CD4-positive, alpha-beta T cell treated with Interleukin-12 subunit alpha and Interleukin-12 subunit beta, for 1 hour (primary cell): ENCODE measurements at places on chromosomes 7 and 10.

- no peak for DNase-seq
Measured at GRCh38 chr10:77404810-77405209, 232.8 kb downstream of the KCNMA1 start.

DNA sequence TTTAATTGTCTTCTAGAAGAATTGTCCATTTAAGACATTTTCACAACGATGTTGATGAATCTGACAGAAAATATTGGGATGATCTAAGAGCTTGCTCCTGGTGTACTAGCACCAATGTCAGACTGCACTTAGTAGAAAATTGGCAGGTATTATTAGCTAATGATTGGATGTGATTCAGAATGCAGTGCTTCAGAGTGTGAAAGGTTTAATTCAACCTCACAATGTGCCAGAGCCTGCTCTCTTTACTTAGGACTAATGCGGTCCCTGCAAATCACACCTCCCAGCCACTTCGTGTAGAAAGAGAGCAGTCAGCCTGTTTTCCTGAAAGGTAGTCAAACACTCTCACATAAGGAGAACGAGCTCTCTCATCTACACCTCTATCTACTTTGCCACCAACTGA, 197.5 kb downstream of the ZNF438 start:
- no peak for DNase-seq

- no peak for DNase-seq
Measured at GRCh38 chr7:17846935-17847334, 93.4 kb downstream of the SNX13 start.

DNA sequence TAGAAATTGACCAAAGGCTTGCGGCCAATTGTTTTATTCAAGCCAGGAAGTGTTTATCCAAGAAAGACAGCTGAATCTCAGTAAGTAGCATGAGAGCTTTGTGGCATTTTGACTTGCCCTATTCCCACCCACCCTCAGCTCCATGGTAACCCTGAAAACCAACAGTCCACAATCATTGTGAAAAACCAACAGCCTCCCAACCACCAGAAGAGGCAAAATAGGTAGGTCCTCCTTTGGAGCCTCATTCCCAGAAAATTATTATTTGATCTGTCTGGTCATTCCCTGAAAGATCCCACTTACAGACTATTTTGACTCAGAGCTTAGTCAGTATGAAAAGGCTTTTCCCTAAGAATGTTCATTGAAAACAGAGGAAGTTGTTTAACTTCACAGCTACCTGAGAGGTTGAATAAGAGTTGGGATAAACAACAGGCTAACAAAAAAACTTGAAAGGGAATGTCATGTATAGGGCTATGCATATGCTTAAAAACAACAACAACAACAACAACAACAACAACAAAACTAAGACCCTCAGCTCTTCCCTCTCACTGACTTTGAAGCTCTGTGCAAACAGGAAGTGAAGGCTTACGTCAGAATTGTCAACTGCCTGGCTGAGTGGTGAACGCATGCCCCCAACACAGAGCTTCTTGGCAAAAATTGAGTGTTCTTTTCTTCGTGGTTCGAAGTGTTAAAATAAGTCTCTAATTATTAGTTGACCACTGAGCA, 11.2 kb downstream of the KPNA7 start:
- DNase-seq = no peak

DNA sequence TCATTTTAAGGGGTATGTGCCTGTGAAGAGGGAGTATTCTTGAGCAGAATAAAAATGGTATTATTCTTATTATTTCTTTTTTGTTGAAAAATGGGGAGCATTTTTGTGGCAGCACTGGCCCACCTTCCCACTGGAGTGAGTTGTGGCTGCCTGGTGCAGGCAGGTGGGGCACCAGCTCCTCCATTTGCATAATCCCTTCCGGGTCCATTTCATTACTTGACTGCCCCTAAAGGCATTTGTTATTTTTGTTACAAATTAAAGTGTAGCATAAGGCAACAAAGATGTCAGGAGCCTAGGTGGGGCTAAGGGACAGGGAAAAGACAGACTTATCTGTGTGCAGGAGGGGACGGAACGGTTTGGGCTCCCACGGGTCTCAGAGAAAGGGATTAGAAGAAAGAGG, 26.8 kb downstream of the GOLGA7B start:
- no peak for DNase-seq

DNA sequence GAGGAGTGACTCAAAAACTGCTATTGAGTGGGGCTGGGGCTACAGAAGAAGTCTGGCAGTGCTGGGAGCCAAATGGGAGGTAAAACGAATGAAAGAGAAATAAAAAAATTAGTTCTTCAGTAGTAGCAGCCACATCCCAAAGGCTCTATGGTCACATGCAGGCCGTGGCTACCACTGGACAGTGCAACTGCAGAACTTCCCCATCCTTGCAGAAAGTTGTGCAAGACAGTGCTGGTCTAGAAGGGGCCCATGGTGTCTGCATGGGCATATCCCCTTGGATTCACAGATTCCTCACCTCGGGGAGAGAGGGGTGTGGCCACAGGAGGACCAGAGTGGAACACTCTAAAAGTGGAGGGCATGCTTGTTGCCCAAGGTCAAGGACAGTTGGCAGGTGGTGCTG, 47.6 kb downstream of the RPS24 start:
- DNase-seq = no peak

GRCh38 chr7:140051820-140052219, 10.9 kb downstream of the PARP12 start:
- no peak for DNase-seq

DNA sequence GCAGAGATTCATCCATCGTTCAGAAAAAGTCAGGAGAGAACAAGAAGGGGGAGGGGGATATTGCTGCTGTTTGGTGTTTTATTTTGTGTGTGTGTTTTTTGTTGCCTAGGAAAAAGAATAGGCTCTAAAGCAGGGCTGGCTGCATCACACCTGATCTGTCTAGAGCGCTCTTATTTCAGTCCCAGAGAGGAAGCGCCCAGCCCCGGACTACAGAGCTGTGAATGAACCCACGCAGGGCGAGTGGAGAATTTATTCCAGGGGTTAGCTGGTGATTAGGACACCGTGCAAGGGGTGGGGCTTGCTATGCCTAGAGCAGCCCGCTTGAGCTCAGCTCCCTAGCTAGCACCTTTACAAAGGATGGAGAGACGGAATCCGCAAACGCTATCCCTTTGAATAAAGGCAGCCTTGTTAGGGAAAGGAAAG, 621 bp upstream of the FAM13C start:
- DNase-seq = no peak

GRCh38 chr10:92719991-92720830, 30.5 kb downstream of the HHEX start:
- no peak for DNase-seq

GRCh38 chr7:39686261-39686924, 63.0 kb downstream of the RALA start:
- DNase-seq = no peak

DNA sequence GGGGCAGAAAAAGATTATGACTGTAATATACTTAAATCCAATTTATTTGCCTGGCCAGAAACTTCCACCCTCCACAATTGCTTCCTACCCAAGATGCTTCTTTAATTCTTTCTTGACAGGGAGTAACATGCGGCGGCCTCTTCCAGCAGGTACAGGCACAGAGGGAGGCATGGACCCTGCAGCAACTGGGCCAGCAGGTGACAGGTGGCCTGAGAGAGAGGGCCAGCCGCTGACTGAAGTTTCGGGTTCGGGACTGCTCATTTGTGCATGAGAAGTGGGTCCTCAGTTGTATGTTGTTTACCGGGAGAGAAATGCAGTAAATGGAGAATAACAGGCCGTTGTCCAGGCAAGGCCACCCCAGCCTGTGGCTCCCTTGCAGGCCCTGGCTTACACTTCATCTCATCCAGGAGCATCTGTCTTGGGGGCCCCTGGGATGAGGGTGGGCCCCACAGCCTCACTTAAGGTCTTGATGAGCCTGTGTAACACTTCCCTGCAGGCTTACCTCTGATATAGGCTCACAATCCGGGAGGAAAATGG, 72.5 kb downstream of the C10orf143 start:
- DNase-seq = no peak

GRCh38 chr10:24374134-24374915, 165.4 kb downstream of the KIAA1217 start:
- DNase-seq = no peak

GRCh38 chr7:45394117-45394708, 180.0 kb upstream of the ADCY1 start:
- DNase-seq = no peak

GRCh38 chr10:13839430-13839990, 252.7 kb downstream of the PRPF18 start:
- DNase-seq = no peak

- no peak for DNase-seq
Measured at GRCh38 chr7:46633200-46633599, 712.1 kb upstream of the IGFBP3 start.

DNA sequence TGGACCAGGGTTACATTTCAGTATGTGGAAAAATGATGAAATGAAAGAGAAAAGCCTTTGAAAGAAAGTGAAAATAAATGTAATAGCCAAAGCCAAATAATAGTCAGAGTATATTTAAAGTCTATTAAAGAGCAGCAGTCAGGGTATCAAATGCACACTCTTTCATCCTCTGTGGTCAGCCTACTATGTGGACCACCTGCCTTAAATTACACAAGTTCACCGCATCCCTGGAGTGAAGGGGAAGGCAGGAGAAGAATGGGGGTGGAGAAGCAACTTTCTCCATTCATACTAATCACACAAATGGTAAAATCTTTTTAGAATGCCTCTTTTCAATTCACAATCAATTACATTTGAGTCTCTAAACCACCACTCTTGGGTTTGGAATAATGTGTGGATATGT, 16.0 kb downstream of the TWIST1 start:
- DNase-seq = no peak

DNA sequence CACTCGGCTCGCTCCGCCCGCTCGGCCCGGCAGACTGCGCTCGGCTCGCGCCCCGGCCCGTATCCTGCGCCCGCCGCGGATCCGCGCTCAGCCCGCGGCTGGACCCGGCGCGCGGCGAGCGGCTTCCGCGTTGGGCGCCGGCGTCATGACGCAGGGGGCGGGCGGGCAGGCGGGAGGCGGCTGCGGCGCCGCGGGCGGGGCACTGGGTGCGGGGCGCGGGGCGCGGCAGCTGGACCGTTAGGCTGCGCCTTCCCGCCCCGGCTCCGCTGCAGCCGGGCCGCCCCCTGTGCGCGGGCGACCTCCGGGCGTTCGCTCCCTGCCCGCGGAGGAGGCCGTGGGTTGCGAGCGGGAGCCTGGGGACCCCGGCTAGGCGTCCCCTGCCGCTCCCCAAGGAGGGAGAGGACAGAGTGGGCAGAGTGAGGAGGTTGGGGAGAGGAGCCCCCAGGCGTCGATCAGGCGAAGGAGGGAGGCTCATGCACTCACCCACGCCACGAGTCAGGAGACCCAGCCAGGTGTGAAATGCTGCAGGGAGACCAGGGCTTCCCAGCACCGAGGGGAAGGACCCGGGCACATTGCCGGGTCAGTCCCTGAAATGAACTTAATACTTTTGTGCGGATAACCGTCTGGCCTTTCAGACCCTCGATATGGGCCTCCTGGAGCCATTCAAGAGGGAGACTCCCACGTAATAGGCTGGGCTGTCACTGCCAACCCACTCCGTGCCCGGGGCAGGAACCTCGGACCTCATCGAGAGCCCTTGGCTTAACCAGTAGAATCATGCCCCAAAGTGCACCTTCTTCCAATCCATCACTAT, at the start of gene PIP4K2A:
Gene PIP4K2A, minus strand, starts transcription at position 100 of the 811 bp plus-strand sequence. CDS start 252 bp downstream, outside the sequence.
- DNase-seq = peak; percentile 81

DNA sequence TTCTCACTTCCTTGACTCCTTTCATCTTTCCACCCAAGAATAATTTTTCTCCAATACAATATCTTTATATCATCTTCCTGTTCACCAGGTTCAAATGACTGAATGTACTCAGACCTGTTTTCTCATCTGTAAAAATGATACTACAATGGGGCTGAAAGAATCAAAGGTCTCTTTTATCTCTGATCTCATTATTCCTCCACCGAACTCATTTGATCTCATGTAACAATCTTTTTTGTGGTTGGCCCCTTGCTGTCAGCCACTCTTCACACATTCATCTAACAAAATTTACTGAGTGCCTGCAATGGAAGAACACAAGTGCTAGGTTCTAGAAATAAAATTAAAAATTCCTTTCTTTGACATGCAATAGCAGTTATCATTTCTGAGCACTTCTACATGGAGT, 65.0 kb downstream of the GRM8 start:
- no peak for DNase-seq

GRCh38 chr7:41603985-41604384, 98.9 kb downstream of the INHBA start:
- DNase-seq = no peak

DNA sequence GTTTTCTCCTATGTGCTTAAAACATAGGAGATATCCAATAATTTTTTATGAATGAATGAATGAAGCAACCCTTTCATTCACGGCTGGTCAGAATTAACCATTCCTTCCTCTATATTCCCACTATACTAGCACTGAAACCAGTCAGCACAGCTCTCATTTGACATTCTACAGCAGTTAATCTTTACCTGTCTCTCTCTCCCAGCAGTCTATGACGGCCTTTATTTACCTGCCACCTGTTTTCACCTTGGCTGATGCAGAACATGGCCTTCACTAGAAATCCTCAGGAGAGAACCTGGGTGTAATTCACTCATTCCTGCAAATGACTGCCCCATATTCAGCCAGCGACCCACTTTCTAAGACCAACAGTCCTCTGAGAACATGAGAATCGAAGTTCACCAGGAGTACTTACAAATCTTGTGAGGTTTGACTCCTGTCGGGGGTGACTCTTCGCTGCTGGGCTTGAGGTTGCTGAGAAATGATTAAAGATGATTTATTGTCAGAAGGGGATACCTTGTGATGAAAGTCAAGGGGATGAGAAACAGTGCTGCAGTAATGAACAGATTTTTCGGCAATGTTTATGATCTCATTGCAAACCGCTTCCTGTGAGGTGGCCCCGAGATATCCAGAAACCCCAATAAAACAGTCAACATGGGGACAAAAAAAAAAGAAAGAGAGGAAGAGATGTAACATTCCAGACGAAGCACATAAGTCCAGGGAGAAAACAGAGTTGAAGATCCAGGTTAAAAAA, 30.9 kb upstream of the PDLIM1 start:
- no peak for DNase-seq

DNA sequence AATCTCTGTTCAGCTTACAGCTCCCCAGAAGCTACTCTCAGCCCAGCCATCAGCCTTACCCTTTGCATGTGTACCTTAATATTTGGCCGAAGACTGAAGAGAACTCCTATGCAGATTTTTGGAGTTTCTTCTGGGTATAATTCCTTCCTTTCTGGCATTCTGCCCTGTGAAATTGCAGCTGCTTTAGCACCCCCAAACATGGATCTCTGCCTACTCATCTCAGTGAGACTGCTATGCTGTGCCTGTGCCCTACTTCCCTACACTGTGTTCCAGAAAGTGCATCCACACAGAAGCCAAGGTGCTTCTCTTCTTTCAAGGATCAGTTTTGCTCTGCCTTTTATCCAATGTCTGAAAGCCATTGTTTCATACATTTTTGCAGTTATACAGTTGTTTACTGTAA, 81.6 kb downstream of the NPY start:
- no peak for DNase-seq

GRCh38 chr7:135192914-135193536, 18.3 kb downstream of the WDR91 start:
- no peak for DNase-seq

GRCh38 chr10:35574924-35575352, 30.2 kb upstream of the GJD4 start:
- DNase-seq = no peak
